ENCODE measurements at places on chromosomes 6 and 20. TPM values are rescaled to one million over a fixed set of nuclear protein-coding genes. Genes with fewer than 3 reads are reported as not detected.
A peak's percentile ranks its signal among the peaks of the same experiment; 100 is the strongest.

RFX6 gene
- total RNA-seq = not detected

RAET1L gene
- not detected for total RNA-seq

MUCL3 gene
- not detected for total RNA-seq

DNA sequence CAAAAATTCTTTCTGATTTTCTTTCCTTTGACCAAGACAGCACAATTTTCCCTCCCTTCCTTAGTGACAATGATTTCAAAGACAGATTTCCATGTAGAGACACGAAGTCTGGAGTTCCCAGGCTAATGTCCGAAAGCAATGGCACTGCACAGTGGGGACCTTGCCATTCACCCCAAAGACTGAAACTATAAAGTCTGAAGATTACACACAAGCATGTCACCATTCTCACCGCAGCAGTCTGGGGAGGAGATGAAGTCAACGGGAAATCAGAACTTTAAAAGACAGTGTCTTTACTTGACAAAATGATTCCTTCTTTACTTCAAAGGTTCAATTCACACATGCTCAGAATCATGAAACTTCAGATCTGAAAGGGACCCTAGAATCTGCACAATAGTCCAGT is 8.3 kb downstream of the B4GALT5 start:
- no peak overlapping the region for H3K27ac ChIP-seq
- H3K36me3 ChIP-seq = no peaks in the 10 kb centered on the region
- no peak overlapping the region for H3K4me3 ChIP-seq
- H3K27me3 ChIP-seq = no peaks in the 10 kb centered on the region
- DNase-seq = no peak

GRCh38 chr6:89999945-90000825 is 105.9 kb downstream of the GJA10 start:
- H3K27me3 ChIP-seq = no peaks in the 10 kb centered on the region
- DNase-seq = no peak
- no peak overlapping the region for H3K27ac ChIP-seq
- no peaks in the 10 kb centered on the region for H3K36me3 ChIP-seq

DNA sequence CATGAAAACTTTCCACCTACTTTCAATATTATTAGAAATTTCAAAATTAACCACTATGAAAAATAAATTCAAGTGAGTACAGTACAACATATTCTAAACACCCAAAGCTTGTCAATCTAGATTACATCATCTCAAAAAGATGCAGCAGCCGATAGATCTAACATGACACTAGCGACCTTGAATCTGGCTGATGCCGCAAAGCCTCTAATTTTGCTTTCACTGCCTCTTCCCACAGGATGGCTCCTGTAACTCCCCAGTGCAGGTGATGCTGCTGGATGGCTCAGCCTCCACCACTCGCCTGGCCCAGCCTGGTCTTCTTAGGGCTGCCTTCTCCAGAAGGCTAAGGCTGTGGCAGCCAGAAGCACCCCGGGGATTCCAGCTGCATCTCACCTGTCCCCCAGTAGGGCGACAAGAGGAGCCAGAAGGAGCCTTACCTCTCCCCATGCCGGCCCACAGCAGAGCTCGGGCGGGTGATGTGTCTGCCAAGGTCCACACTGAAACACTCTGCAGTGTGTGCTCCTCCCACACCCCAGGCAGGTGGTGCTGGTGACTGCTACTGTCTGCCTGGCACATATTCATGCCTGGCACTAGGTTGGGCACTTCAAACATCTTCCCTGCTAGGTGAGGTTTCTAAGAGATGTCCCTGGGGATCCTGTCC is 82.1 kb downstream of the SLC23A2 start:
- no peaks in the 10 kb centered on the region for H3K27me3 ChIP-seq
- no peak for DNase-seq
- no peak overlapping the region for H3K4me3 ChIP-seq
- peaks cover 10% of the 10 kb centered on the region for H3K4me1 ChIP-seq
- H3K36me3 ChIP-seq = no peaks in the 10 kb centered on the region

GRCh38 chr6:157841211-157841840 is 18.3 kb downstream of the SNX9 start:
- H3K4me3 ChIP-seq = no peak overlapping the region
- peaks cover 69% of the 10 kb centered on the region for H3K4me1 ChIP-seq
- no peak overlapping the region for H3K27ac ChIP-seq

- H3K36me3 ChIP-seq = no peaks in the 10 kb centered on the region
- DNase-seq = no peak
- H3K27me3 ChIP-seq = no peaks in the 10 kb centered on the region
- H3K4me1 ChIP-seq = no peaks in the 10 kb centered on the region
- H3K27ac ChIP-seq = no peak overlapping the region
Observed at GRCh38 chr20:40433341-40433861, 255.6 kb downstream of the MAFB start.

DNA sequence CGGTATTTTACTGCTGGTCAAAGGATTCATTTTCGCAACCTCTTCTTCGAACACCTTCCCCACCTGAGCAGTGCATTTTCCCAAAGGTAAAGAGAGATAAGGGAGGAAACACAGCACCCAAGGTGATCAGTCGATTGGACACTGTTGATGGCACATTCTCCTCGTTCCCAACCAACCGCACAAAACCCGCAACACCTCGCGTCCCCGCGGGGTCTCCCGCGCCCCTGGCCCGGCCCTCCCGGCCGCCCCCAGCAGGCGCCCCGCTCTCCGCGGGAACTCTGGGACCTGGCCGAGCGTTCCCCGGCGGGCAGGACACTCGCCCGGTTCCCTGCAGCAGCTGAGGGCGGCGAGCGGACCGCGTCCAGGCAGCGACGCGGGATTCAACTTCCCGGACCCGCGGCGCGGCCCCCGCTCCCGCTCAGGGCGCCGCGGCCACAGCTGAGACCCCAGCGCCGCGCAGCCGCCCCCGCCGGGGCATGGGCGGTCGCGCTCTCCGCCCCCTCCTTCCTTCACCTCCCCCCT is 506 bp downstream of the RGS17 start:
- H3K4me1 ChIP-seq = no peaks in the 10 kb centered on the region
- peaks cover 19% of the 10 kb centered on the region for H3K27me3 ChIP-seq
- DNase-seq = no peak
- peak overlapping the region; percentile 38 for H3K4me3 ChIP-seq
- no peaks in the 10 kb centered on the region for H3K36me3 ChIP-seq

GRCh38 chr6:158499601-158500000 is 60.3 kb upstream of the TMEM181 start:
- H3K27ac ChIP-seq = no peak overlapping the region
- no peaks in the 10 kb centered on the region for H3K36me3 ChIP-seq
- DNase-seq = no peak
- no peak overlapping the region for H3K4me3 ChIP-seq
- no peaks in the 10 kb centered on the region for H3K27me3 ChIP-seq

- H3K36me3 ChIP-seq = no peaks in the 10 kb centered on the region
- no peak for DNase-seq
- no peaks in the 10 kb centered on the region for H3K4me1 ChIP-seq
- no peak overlapping the region for H3K4me3 ChIP-seq
- H3K27ac ChIP-seq = no peak overlapping the region
Observed at GRCh38 chr6:44624226-44624625, 236.7 kb downstream of the CDC5L start.

DNA sequence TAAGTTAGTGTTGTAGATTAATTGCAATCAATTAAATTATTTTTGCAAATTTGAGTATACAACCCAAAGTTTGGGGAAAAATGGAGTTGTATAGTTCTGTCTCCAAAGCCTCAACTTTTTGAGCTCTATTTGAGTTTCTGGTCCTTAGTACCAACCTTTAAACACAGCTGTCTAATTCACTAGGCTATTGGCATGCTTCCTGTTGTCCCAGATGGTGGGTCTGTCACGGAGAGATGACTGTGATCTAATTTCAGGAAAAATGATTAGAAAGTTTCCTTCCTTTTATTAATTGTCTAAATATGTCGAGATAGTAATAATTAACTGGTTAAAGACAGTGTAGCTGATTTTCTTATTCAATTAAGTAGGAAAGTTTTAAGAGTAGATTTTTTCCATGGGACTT is 109.6 kb downstream of the SCAF8 start:
- no peak overlapping the region for H3K27ac ChIP-seq
- H3K27me3 ChIP-seq = no peaks in the 10 kb centered on the region
- DNase-seq = no peak

DNA sequence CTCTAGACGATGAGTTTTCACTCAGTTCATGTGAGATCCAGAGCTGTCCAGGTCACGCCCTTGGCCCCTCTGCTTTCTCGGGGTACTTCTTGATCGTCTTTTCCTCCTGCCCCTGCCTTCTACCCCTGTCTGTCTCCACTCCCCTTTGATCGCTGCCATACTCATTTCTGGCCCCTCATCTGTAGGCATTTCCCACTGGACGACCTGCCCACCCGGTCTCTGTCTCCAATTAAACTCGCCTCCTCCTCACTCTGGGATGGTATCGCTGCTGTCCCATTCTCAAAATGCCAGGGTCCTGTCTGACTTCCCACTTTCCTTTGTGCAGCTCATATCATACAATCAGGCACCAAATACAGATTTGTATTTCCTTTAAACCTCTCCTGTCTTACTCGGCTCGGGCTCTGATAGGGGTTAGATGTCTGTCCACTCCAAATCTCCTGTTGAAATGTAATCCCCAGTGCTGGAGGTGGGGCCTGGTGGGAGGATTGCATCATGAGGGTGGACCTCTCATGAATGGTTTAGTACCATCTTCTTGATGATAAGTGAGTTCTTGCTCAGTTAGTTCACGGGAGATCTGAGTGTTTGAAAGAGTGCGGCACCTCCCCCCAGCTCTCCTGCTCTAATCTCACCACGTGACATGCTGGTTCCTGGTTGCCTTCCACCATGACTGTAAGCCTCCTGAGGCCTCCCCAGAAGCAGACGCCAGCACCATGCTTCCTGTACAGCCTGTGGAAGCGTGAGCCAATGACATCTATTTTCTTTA is 3.5 kb upstream of the SYNJ2 start:
- peaks cover 12% of the 10 kb centered on the region for H3K4me1 ChIP-seq
- no peak overlapping the region for H3K27ac ChIP-seq
- no peak overlapping the region for H3K4me3 ChIP-seq
- no peaks in the 10 kb centered on the region for H3K27me3 ChIP-seq

- H3K27me3 ChIP-seq = peaks cover 41% of the 10 kb centered on the region
- no peak overlapping the region for H3K27ac ChIP-seq
- H3K4me1 ChIP-seq = peaks cover 13% of the 10 kb centered on the region
- H3K4me3 ChIP-seq = no peak overlapping the region
- H3K36me3 ChIP-seq = no peaks in the 10 kb centered on the region
Observed at GRCh38 chr20:44750081-44750805, 4.6 kb downstream of the KCNK15 start.

- no peak overlapping the region for H3K4me3 ChIP-seq
- DNase-seq = no peak
- H3K27ac ChIP-seq = no peak overlapping the region
- no peaks in the 10 kb centered on the region for H3K4me1 ChIP-seq
Observed at GRCh38 chr20:54227751-54228150, 19.9 kb downstream of the PFDN4 start.

DNA sequence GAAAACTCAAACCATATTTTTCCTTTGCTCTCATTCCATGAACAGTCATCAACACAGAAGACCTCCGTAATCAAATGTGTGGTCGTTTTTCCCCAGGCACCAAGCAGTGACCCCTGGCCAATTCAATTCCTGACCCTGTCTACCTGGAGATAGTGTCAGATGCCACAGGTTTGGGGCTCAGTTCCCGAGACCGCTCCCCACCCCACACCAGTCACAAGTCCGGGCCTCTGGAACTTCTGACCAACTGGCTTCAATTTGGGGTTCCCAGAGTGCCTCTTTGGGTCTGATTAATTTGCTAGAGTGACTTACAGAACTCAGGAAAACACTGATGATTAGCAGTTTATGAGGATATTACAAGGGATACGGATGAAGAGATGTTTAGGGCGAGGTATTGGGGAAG is 6.0 kb downstream of the IGF2R start:
- H3K36me3 ChIP-seq = no peaks in the 10 kb centered on the region
- H3K27ac ChIP-seq = no peak overlapping the region
- DNase-seq = peak; percentile 9
- no peak overlapping the region for H3K4me3 ChIP-seq

DNA sequence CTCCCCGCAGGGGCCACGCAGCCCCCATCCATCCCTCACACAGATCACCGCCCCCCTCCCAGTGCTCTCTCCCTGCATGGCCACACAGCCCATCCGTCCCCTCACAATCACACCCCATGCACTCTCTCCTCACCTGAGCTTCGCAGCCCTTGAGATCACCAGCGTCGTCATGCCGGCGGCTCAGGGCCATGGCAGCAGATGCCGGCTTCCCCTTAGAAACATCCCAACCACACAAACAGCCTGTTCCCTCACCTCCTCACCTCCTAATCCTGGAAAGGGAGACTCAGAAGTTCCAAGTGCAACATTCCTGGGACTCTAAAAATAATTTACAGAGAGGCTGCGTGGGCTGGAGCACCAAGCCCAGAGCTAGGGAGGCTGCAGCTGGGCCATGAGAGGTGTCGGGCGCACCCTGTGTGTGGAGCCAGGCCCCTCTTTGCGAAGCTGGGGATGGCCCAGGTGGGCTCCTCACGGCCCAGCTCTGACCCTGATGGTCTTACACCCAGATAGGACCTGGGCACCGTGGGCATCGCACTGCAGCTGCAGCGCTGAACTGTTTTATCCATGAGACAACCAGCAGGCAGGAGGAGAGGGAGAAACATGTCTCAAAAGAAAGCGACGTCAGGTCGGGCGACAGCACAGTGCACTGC is 125.3 kb downstream of the DLL1 start:
- peak; percentile 64 for DNase-seq
- no peaks in the 10 kb centered on the region for H3K4me1 ChIP-seq
- H3K36me3 ChIP-seq = no peaks in the 10 kb centered on the region
- H3K4me3 ChIP-seq = no peak overlapping the region
- no peaks in the 10 kb centered on the region for H3K27me3 ChIP-seq

DNA sequence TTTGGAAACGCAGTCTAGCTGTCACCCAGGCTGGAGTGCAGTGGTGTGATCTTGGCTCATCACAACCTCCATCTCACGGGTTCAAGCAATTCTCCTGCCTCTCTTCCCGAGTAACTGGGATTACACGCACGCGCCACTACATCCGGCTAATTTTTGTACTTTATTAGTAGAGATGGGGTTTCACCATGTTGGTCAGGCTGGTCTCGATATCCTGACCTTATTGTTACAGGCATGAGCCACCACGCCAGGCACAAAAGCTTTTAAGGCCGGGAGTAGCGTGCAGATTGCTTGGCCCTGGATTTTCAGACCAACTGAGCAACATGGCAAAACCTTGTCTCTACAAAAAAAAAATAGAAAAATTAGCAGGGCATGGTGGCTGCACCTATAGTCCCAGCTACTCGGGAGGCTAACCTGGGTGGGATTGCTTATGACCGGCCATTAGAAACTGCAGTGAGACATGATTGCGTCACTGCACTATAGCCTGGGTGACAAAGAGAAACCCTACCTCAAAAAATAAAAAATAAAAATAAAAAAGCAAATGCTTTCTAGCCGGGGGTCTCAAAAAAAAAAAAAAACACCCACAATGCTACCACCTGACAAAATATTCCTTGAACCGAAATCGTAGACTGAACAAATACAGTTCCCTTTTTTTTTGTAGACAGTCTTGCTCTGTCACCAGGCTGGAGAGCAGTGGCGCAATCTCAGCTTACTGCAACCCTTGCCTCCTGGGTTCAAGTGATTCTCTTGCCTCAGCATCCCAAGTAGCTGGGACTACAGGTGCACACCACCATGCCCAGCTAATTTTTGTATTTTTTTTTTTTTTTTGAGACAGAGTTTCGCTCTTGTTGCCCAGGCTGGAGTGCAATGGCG is 15.0 kb downstream of the RBM39 start:
- H3K27ac ChIP-seq = no peak overlapping the region
- no peaks in the 10 kb centered on the region for H3K27me3 ChIP-seq
- H3K36me3 ChIP-seq = peaks cover 66% of the 10 kb centered on the region
- no peak overlapping the region for H3K4me3 ChIP-seq
- H3K4me1 ChIP-seq = no peaks in the 10 kb centered on the region

- H3K27me3 ChIP-seq = no peaks in the 10 kb centered on the region
- H3K4me1 ChIP-seq = no peaks in the 10 kb centered on the region
- no peak for DNase-seq
- H3K36me3 ChIP-seq = peaks cover 10% of the 10 kb centered on the region
- no peak overlapping the region for H3K27ac ChIP-seq
Observed at GRCh38 chr6:144536079-144536478, 250.9 kb downstream of the UTRN start.
